GM12878 (cell line): ENCODE measurements at places on chromosomes 3 and 15. TPM values are rescaled to one million over a fixed set of nuclear protein-coding genes. Genes with fewer than 3 reads are reported as not detected.

- no peak for DNase-seq
Observed at GRCh38 chr3:23103764-23104163, 99.4 kb upstream of the UBE2E2 start.

DNA sequence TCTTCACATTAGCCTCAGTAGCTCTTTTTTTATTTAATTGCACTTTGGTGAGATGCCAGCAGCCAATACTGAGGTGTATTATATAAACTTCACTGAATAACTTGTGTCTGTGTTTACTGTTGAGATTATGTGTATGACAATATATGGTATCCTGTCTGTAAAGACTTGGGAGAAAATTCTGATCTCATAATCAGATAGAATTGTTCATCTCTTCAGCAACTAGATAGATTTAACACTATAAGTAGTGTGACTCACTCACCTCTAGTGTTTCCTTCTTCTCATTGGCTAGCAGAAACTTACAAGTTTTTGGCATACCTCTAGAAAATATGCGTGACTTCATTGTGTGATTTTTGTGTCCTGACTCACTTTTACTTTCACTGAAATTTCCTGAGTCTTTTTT lies 67.6 kb upstream of the TGFBR2 start:
- no peak for DNase-seq

DNA sequence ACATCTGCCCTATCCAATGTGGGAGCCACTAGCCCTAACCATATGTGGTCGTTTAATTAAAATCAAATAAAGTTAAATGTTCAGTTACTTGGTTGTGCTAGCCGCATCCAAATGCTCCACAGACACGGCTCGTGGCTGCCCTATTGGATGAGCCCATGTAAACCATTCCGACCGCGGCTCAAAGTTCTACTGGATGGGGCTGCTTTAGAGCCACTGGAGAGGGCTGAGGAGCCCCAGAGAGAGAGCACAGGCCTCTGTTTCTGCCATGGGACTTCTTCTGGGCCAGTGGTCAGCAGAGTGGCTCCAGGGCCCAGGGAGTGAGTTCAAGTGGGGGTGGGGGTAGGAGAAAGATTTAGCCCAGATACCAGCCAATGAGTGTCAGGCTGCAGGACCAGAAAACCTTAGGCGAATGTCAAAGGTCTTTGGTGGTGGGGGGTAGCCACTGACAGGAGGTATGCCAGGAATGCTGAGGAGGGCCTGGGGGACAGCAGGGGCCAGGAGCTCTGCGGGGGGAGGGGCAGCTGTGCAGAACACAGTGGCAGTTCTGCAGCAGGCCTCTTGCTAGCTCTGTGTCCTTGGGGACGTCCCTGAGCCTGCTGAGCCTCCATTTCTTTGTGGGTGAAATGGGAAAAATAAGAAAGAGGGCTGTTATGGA lies 30.1 kb downstream of the SPSB4 start:
- no peak for DNase-seq

DNA sequence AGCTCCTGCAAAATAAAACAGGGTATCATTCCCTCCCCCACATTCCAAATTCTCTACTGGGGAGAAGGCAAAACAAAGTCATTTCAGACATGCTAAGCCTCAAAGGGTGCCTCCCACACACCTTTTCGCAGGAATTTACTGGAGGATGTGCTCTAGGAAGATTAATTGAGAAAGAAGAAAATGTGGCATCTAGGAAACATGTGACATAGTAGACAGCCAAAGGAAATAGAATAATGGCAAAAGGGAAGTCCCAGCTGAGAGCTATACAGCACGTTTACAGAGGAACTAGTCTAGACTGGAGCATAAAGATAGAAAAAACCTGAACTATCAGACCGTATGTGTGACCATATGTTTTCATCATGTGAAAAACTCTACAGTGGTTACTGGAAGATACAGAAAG lies 58.8 kb upstream of the MELTF start:
- DNase-seq = no peak

- DNase-seq = no peak
Observed at GRCh38 chr15:73683257-73683776, 866 bp upstream of the CD276 start.

DNA sequence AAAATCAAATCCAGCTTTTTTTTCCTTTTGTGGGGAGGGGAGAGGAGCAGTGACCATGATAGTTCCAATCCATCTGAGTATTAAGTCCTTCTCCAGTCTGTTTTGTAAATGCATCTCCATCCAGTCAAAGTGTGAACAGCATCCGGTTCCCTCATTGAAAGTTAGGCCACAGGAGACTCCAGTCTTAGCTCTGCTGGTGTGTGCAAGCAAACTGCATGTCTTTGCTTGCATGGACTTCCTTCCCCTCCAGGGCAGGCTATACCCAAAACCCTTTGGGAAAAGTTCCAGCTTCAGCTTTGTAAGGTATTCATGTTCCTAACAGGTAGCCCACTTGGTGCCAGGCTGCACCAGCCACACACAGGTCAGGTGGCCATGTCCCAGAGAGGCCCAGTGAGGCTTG lies 3.1 kb upstream of the MAN2C1 start:
- DNase-seq = no peak

- DNase-seq = no peak
Observed at GRCh38 chr3:62942227-62942626, 67.0 kb upstream of the CADPS start.

KBTBD8 gene
- total RNA-seq = 27.6 and 28.8 TPM in 2 replicates

WDR93 gene
- not detected in 2 replicates for total RNA-seq
